HFFc6 (cell line): ENCODE measurements at places on chromosomes 13 and 19. TPM values are rescaled to one million over a fixed set of nuclear protein-coding genes. Genes with fewer than 3 reads are reported as not detected.

DNA sequence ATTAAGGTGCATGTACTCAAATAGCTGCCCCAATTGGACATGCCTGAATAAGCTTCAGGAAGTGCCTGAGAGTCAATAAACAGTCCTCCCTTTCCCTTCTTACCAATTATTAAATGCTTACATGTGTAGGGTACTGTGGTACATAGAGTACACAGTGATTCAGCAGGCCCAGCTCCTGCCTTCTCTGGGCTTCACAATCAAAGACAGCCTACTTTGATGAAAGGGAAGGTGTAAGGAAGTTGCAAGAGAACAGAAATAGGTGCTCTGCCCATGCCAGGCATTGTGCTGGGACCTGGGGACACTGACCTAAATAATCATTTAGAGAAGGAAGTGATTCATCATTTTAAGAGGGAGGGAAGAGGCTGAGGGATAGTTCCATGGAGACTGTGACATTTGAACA lies 17.2 kb downstream of the FRY start:
- no peak overlapping the region for H3K4me3 ChIP-seq
- DNase-seq: no peak
- peak overlapping the region; percentile 43 for H3K27ac ChIP-seq
- H3K36me3 ChIP-seq: peaks cover 6% of the 10 kb centered on the region
- H3K4me1 ChIP-seq: peaks cover 35% of the 10 kb centered on the region

PGLYRP2 gene
- total RNA-seq: not detected in 2 replicates

SCN1B gene
- total RNA-seq: 6.0 to 13.9 TPM (median 8.0 TPM) in 3 replicates

DNA sequence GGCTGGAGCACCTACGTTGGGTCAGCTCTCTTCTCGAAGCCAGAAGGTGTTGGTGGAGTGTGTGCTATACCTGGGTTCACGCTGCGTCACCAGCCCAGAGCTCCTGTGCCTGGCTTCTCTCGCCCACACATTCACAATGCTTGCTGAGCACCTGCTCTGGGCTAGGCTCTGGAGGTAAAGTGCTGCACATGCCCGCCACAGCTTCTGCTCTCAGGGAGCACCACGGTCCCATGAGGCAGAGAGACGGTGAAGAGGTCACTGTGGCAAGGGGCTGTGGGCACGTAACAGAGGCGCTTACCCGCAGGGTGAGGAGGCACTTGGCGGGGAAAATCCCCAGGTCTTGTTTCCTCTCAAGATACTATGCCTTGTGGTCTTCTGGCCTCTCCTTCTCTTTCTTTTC lies 174.2 kb downstream of the TEX29 start:
- no peaks in the 10 kb centered on the region for H3K36me3 ChIP-seq
- H3K4me1 ChIP-seq: no peaks in the 10 kb centered on the region
- H3K27ac ChIP-seq: no peak overlapping the region
- no peak for DNase-seq
- H3K27me3 ChIP-seq: no peaks in the 10 kb centered on the region

NKG7 gene
- total RNA-seq: not detected in 3 replicates

KCNRG gene
- total RNA-seq: 0.17 to 0.42 TPM (median 0.40 TPM) in 3 replicates
